ENCODE measurements at places on chromosomes 3 and 15.
A peak's percentile ranks its signal among the peaks of the same experiment; 100 is the strongest.

DNA sequence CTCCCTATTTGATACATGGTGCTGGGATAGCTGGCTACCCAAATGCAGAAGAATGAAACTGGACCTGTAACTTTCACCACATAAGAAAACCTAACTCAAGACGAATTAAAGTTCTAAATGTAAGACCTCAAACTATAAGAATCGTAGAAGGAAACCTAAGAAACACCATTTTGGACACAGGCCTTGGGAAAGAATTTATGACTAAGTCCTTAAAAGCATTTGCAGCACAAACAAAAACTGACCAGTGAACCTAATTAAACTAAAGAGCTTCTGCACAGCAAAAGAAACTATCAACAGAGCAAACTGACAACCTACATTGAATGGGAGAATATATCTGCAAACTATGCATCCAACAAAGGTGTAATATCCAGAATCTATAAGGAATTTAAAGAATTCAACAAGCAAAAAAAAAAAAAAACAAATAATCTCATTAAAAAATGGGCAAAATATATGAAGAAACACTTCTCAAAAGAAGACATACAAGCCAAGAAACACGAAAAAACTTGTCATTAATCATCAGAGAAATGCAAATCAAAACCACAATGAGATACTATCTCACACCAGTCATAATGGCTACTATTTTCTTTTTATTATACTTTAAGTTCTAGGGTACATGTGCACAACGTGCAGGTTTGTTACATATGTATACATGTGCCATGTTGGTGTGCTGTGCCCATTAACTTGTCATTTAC lies 37.0 kb downstream of the HDGFL3 start:
- no peak for DNase-seq

DNA sequence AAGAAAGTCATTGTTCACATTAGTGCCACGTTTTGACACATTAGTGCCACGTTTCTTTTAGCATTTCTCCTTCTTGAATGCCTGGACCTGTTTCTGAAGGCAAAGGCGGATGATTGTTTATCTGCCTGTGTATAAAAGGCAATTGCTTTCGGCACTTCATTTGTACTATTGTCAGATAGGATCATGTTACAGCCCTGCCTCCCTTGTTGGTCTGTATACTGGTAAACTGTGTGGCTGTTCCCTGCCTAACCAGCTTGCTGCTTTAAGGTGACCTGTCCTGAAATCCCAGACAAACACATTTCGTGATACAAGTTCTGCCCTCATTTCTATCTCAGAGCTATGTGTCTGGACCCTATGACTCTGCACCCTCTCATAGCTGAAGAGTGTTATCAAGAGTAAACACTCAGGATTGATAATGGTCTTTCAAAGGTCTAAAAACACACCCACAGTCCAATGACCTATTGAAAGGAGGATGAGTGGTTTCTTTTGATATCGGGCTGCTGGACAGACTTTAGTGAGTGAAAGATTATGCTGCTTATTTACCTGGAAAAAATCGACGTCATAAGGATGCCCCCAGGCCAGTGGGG lies 276.3 kb upstream of the MCTP2 start:
- DNase-seq = no peak

DNA sequence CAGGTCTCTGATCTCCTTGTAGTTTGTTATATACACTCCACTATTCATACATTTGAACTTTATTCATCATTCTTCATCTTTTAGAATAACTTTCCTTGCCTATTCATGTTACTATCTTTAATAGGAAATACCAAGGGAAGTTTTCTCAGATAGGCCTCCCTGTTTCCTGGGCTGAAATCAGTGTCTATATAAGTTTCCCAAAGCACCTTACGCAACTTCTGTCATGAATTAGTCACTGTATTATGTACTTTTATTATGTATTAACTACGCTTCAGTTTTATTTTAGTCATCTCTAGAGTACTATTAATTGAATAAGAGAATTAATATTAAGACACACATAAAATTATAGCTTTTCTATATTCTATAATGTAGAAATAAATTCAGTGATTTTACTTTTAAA lies 1481.5 kb downstream of the OTOL1 start:
- DNase-seq = no peak

- DNase-seq = no peak
Measured at GRCh38 chr15:74136814-74137536, 6.6 kb downstream of the ISLR2 start.

DNA sequence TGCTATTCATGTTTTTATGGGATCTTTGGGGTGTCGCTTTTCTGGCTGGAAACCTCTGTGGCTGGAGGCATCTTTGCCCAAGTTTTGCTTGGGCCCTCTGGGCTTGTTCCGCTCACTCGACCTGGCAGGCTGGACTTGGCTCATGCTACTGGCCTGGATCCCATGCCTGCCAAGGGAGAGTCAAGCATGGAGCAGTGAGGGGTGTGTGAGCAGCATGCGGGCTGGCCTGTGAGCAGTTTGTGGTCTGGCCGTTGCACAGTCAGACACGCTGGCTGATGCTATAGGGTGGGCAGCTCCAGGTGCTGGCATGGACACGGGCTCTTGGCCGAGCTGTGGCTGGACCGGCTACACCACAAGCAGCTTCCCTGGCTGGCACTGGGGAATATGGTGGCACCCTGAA lies 491.1 kb downstream of the AGBL1 start:
- DNase-seq = no peak

- DNase-seq = no peak
Measured at GRCh38 chr3:53175613-53176540, 14.9 kb downstream of the PRKCD start.

- DNase-seq = no peak
Measured at GRCh38 chr3:188335656-188336055, 181.7 kb downstream of the LPP start.

DNA sequence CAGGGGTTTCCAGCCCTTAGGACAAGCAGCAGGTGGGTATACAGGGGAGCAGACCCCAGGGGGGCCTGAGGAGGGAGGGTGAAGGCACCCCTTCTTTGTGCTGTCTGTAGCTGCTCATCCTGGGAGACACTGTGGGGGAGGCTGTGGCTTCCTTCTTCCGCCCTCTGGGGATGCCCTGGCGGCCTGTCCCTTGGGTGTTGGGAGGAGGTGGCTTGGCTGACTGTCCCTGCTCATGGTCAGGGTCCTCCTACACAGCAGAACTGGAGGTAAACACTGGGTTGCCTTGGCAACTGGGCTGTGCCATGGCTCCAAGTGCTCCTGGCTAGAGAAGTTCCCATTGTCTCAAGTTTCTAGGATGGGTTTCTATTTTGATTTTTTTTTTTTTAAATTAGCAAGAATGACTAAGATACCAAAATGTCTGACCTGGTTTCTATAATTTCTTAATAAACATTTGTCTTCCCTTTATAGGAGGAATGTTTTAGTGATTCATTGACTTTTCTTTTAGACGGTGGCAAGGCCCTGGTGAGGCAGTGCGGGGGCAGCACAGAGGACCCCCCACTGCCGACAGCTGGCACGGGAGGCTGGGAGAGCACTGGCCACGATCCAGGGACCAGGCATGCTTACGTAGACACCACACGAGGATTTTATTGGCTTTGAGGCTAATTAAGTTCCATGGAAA lies 12.4 kb downstream of the KLF13 start:
- peak; percentile 83 for DNase-seq

DNA sequence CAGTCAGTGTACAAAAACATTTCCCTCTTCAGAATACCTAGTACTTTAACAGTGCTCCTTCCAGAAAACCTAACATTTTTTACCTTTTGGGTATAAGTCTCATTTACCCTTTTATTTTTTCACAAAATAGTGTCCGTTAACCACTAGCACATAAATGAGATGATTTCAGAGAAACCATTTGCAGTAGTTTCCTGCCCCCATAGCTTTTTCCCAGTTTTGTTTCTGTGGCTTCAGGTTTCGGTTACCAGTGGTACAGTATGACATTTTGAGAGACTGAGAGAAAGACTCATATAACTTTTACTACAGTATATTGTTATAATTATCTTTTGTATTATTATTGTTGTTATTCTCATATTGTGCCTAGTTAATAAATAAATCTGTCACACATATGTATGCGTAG lies 6.2 kb upstream of the RBMS3 start:
- DNase-seq = no peak

GRCh38 chr3:176692966-176693785 lies 504.1 kb downstream of the TBL1XR1 start:
- DNase-seq = no peak

DNA sequence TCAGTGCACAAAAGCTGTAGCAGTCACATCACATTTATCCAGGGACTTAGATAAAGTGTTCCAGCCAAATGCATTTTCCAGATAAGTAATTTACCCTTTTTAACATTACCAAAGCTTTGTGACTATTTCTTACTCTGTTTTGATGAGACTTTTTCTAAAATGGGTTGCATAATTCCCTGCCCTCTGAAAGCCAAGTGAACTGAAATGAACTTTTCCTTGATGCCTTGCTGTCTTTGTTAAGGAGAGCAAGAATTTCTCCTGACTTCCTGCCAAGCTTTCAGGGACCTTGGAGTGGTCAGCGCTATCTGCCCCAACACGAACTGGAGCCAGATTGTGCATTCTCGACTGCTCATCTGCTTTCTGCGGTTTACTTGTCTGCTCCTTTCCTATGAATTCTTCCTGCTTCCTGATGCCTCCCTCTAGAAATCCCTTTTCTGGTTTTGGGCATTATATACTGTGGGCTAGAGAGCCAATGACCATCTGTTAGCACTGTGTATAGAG lies 34.8 kb downstream of the EIF4E3 start:
- no peak for DNase-seq

GRCh38 chr3:37397396-37397795 lies 223.0 kb upstream of the LRRFIP2 start:
- no peak for DNase-seq

DNA sequence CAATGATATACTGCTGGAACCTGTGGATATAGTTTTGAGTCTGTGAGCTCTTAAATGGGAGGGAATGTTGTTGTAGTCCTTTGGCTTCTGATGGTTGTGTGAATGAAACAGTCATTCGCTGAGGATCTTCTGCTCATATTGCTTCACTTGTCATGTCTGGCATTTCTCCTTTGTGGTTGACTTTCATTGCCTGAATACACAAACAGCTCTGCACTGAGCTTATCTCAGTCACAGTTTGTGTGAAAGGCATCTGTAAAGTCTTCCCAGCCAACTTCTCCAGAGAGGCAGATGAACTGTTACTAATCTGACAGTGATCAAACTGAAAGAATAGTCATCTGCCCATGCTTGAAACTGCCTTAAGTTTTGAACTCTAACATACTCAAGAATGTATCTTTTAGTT lies 59.8 kb downstream of the TMED3 start:
- DNase-seq = no peak

GRCh38 chr3:112597945-112598344 lies 36.1 kb downstream of the SLC35A5 start:
- no peak for DNase-seq

GRCh38 chr3:27504749-27505148 lies 20.6 kb upstream of the SLC4A7 start:
- no peak for DNase-seq

- no peak for DNase-seq
Measured at GRCh38 chr15:96978937-96979473, 648.5 kb downstream of the NR2F2 start.

DNA sequence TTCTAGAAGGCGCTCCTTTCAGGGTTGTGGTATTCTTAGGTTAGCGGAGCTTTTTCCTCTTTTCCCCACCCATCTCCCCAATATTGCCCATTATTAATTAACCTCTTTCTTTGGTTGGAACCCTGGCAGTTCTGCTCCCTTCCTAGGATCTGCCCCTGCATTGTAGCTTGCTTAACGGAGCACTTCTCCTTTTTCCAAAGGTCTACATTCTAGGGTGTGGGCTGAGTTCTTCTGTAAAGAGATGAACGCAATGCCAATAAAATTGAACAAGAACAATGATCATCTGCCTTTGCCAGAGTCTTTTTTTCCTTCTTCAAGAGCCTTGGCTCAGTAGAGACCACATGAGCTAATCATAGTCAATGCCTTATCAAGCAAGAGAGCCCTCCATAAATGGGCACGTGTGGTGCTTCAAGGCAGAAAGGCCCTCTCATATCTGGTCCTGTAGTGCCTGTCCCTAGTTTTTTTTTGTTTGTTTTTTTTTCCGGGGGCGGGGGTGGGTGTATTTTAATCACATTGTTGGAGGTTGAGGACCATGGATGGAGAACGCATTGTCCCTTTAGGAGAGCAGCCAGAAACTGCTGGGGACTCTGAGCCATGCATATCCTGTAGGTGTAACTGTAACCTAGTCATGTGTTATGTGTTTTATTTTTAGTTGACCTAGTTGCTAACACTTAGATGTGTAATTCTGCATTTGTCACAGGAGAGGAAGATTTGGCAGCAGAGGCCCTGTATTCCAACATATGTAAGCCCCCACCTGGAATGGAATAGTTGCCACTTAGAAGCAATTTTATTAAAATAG lies 64.7 kb upstream of the ACAD9 start:
- DNase-seq = no peak

DNA sequence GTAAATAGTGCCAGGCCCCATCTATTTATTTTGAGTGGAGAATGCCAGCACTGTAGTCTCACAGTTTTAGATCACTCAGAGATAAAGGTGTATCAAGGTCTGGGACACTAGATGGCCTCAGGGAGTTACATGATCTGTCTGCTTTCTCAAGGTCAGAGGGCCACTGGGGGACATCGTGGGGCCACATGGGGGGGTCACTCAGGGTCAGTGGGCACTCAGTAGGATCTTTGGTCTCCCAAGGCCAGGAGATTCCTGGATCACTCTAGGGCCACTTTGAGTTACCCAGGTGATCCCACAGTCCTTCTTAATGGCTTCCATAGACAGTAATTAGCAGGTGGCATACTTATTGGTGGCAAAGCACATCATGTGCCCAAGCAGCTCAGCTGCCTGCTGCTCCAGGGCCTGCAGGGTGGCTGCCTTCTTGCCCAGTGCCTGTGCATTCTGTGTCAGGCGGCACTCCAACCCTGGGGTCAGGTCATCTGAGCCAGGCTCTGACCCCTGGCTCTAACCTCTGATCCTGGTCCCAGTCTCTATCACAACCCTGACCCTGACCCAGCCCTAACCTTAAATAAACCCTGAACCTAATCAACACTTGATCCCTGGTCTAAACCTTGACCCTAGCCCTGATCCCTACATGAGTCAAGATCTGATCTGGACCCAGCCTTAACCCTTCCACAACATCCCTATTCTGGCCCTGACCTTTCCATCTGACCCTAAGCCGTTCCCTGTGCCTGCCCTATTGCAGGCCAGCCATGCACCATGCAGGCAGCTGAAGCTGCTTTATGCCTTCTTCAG lies 1.8 kb upstream of the LAMB2 start:
- no peak for DNase-seq
